ENCODE measurements at places on chromosomes 1 and 21.

GRCh38 chr1:30232288-30232899 is 491.0 kb downstream of the MATN1 start:
- peak; percentile 17 for DNase-seq

- DNase-seq = no peak
Observed at GRCh38 chr1:159992161-159992560, 38.1 kb upstream of the SLAMF9 start.

- no peak for DNase-seq
Observed at GRCh38 chr1:180966312-180966711, 53.6 kb downstream of the KIAA1614 start.

DNA sequence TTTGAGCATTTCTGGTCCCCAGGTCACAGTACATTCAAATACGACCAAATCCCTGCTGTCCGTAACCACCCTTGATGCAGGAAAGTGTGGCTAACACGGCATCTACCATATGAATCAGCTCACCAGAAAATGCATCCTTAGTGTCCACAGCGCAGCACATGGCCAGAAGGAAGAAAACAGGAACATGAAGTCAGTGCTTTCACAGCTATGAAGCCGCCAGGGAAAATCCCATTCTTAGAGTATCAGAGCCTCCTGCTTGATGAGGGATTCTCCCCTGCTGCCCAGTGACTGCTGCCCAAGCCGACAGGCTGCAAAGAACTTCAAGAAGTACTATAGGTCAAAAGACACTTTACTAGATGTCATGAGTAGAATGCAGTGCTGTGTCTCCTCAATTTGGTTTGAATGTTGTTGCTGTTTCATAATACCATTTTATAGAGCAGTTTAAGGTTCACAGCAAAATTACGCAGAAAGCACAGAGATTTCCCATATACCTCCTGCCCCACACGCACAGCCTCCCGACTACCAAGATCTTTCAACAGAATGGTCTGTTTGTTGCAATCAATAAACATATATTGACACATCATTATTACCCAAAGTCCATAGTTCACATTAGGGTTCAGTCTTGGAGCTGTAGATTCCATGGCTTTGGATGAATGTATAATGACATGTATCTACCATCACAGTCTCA is 14.5 kb downstream of the TIAM1 start:
- DNase-seq = no peak

DNA sequence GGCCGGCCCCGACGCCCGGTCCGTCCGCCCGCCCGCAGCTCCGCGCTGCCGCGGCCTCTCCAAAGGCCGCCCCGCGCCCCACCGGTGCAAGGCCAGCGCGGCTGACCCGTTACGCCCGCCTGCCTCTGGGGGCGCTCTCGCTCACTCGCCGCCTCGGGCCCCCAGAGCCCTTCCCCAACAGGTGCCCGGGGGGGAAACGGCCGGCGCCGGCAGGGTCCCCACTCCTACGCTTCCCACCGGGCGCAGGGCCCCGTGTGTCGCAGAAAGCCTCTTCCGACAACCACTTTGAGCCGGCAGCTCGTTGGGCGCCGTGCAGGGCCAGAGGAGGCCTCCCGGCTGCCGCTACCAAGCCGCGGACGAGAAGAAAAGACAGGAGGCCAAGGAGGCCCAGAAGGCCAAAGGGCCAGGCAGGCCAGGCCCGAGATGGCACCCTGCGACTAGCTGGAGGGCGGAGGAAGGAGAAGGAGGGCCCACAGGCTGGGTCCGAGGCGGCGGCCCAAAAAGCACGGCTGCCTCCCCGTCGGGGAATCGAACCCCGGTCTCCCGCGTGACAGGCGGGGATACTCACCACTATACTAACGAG is 64.9 kb upstream of the FCGR2A start:
- DNase-seq = no peak

GRCh38 chr1:168567007-168567406 is 9.4 kb upstream of the XCL1 start:
- DNase-seq = no peak

DNA sequence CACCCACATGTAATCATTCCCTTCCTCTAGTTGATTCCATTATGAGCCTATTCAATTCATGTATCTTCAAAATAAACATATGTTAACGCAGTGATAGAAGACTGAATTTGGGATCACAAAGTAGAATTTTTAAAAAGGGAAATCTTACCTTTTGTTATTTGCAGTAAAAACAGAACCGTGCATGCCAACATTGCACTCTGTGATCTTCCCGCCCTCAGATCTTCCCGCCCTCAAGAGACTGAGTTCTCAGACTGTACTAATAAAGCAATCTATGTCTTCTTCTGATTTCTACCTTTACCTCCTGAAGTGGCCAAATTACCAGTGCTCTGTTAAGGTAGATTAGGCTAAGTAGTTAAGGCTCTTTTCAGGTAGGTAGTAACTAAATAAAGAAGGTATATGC is 3.6 kb upstream of the SUCO start:
- no peak for DNase-seq

GRCh38 chr1:89151047-89151446 is 24.8 kb downstream of the GBP7 start:
- DNase-seq = no peak

DNA sequence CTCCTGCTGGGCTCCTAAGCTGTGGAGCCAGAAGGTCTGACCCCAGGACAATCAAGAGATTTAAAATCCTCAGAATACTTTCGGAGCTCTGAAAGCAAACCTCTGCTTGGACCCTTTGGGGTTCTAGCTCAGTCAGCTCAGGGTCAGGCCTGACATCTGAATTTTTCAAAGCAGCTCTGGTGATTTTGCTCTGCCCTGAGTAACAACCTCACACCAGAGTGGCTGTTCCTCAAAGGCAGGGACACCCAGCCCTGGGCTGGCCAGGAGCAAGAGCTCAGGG is 11.9 kb downstream of the SLC1A7 start:
- no peak for DNase-seq

DNA sequence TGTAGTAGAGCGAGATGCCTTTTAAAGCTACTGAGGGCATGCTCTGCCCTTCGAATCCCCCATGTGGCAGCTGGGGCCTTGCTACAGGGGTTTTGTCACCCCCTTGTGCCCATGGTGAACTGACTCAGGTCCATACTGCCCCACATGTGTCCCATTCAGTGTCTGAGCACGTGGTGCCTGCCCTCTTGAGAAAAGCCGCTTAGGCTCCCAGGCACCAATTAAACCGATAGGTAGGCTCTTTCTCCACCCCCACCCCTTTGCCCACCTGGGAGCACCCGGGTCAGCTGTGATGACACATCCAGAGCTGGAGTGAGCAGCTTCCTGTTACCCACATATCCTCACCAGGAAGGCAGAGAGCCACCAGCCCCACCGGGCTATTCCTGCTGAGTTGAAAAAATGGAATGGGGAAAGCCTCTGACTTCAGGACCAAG is 30.5 kb downstream of the TMCC2 start:
- DNase-seq = no peak

- DNase-seq = no peak
Observed at GRCh38 chr1:32728413-32729077, 26.0 kb upstream of the SYNC start.

DNA sequence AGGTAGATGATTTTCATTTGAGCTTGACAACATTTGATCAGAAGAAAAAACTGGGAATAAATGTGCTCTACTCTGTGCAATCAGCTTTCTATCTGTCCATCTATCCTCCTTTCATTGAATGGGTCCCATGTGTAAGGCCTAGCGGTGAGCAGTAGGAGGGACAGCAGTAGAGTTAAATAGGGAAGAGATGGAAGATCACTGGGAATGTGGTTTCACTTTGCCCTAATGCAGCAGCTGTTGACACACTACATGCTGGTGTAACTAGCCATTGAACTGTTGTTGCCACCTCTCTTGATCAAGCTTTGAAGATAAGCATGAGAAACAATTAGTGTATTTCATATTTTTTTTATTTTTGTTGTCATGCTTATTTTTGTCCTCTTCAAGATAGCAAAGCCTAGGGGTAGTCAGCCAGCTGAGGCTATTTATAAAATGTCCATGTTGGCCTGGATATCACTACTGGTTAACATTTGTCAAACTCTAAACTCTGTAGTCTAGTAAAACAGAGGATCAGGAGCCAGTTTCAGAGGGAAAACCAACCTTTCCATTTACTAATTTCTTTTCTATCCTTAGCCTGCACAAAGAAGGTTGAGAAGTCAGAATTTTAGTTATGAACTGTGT is 41.9 kb downstream of the CACNA1E start:
- no peak for DNase-seq

- DNase-seq = no peak
Observed at GRCh38 chr1:78721136-78721535, 71.5 kb downstream of the IFI44 start.

GRCh38 chr21:41894922-41895557 is 15.9 kb upstream of the PRDM15 start:
- peak; percentile 92 for DNase-seq

DNA sequence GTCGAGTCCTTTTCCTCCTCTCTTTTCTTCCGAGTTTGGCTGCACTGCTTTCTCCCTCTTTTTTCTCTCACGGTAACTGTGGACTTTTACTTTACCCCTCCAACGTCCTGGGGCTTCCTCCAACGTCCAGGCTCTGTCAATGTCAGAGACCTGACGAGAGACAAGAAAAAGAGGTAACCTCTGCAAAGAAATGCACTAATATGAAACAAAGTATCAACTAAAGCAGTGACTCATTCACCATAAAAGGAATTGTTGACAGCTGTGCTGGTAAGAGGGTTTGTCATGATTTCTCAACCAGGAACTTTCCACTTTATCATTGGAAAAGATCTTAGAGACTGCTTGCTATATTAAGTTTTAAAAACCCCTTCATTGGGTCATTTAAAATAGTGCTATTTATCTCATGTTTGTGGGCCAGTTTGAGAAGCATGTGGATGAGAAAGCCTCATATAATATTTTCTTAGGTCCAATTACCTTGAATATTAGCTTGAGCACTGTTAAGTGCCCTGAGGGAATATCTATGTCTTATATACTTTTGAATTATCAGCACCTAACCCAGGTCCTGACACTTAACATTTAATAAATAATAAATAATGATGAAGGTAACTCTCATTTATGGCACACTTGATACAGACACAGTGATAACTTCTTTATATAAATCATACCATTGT is at the start of gene GBP2:
GBP2 (minus strand) TSS at position 202 of the 668 bp plus-strand sequence. CDS start 4,148 bp downstream, outside the sequence.
- peak; percentile 93 for DNase-seq

- DNase-seq = no peak
Observed at GRCh38 chr1:19443326-19443725, 42.0 kb downstream of the CAPZB start.

- peak; percentile 96 for DNase-seq
Observed at GRCh38 chr21:29195981-29196669, 65.7 kb downstream of the MAP3K7CL start.

GRCh38 chr21:45620201-45620923 is 23.2 kb upstream of the PCBP3 start:
- DNase-seq = no peak

DNA sequence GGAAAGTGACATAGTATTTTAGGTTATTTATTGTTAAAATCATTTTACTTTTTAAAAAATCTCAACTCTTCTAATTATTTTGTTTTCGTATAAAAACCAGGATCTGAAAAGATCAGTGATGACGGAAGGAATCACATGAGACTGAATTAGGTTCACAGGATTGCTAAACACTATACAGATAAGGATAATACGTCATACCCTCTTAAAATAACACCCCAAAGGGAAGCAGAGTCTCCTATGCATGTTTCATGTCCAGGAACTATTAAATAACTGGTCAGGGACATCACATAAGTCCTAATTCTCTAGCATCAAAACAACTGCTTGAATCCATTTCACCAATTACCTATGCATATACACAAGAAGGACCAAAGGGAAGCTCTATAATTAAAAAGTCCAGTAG is 84.9 kb downstream of the FOXJ3 start:
- DNase-seq = no peak

GRCh38 chr1:212225871-212226302 is 59.3 kb upstream of the PPP2R5A start:
- no peak for DNase-seq

- DNase-seq = no peak
Observed at GRCh38 chr1:52523376-52523775, 29.5 kb downstream of the TUT4 start.

- DNase-seq = no peak
Observed at GRCh38 chr1:18948048-18948912, 8.2 kb downstream of the IFFO2 start.

DNA sequence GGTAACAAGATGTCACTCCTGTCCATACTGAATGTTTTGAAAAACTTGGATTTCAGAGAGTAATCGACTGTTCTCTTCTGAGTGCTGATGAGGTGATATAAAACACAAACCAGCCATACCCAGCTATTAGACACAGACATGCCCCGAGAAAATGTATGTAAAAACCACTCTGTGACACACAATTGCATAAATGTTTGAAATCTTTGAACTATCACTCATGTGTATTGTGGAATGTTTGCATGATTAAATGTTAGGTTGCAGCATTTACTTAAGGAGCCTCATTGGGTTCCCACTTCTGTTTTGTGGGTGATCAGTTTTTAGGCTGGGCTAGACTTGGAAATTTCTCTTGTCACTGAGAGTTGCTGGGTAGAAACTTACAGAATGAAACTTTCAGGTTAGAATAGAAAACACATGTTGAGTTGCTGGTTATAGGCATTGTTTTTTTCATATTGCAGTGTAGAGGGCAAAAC is 270.4 kb upstream of the B3GALT2 start:
- DNase-seq = no peak

- peak; percentile 68 for DNase-seq
Observed at GRCh38 chr1:155002464-155003226, at the start of gene ZBTB7B. Gene ZBTB7B (plus strand): TSS chr1:155002802. CDS start chr1:155014661, 11,859 bp downstream.

DNA sequence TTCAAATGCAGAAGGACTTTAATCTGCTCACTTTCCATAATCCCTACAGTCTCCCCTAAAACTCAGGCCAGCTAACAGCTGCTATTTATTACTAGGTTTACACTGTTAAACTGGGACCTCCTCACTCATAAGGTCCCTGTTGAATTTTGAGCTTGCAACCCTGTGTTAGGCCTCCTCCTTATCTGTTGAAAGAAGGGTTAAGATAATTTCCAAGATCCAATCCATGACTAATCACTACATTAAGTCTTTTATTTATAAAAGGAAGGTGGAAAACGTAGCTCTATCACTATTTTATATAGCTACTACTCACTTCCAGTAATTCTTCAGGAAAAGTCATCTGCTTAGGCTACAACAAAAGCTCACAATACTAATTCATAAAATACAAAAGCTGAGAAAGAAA is 79.5 kb downstream of the EVI5 start:
- peak; percentile 28 for DNase-seq

DNA sequence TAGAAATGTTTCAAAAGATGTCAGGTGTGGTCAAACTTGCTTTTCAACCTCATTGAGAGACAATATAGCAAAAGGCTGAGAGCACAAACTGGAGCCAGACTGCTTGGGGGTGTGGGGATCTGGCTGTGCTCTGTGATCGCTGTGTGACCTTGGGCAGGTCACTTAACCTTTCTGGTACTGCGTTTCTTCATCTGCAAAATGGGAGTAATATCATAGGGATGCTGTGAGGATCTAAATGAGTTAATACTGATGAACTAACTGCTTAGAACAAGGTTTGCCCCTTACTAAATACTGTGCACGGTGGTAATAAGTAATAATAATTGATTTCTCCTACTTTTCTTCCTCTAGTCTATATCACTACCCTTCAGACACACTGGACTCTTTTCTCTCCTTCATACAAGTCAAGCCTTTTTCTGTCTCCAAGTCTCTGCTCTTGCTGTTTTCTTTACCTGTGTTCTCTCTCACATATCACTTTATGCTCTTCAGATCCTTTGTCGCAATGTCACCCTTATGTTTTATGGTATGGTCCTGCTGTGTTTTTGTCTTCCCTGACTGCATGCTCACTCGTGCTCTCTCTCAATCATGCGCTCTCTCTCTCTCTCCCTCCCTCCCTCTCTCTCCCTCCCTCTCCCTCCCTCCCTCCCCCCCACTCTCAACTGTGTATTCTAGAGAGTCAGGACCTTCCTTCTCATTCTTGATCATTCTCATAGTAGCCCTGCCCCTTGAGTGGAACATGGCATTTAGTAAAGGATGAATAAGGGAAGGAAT is 3.3 kb downstream of the MGST3 start:
- DNase-seq = no peak

All from OCI-M1 (cell line).